Testis (tissue), 5 donors: ENCODE measurements at places on chromosomes 16 and 17.

- DNase-seq = no peak
These were observed 48.5 kb downstream of the IRF8 start for GRCh38 chr16:85947230-85948137.

- DNase-seq = peak; percentile 61
These were observed 5.5 kb upstream of the MXRA7 start for GRCh38 chr17:76716146-76716838.

DNA sequence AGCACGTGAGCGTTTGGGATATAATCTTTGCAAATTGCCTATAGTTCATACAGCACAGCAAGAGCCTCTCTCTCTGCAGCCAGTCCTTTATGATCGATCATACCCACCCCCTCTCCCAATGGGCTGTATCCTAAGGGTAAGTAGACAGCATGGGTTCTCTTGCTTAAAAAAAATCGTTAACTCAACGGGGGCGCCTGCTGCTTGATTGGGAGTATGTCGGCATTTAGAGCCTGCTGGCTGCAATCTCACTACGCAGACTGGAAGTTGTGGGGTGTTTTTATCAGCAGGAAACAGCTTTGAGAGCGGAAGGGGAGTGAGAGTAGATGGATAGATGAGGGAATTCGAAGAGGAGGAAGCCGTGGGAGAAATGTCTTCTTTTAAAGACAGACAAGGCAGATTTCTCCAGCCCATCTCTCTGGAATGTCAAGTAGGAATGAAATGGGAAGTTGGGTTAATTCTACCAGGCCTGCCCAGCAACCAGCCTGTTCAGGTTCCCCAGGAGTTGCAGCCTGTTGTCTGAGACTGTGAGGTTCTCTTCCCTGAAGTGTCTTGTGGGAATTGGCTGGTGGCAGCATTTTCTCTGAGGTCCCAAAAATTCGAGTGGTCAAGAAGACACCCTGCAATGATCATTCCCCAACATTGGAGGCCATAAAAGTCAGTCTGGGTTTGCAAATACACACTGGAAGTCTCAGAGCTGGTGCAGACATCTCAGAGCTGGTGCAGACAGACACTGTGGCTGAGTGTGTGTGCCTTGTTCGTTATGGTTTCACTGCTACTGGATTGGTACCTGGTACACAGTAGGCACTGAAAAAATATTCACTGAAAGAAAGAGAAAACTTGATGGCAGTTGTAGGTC lies 65.6 kb downstream of the PRKCB start:
- no peak for DNase-seq

GRCh38 chr16:84740596-84741116 lies 40.9 kb downstream of the USP10 start:
- DNase-seq = no peak

DNA sequence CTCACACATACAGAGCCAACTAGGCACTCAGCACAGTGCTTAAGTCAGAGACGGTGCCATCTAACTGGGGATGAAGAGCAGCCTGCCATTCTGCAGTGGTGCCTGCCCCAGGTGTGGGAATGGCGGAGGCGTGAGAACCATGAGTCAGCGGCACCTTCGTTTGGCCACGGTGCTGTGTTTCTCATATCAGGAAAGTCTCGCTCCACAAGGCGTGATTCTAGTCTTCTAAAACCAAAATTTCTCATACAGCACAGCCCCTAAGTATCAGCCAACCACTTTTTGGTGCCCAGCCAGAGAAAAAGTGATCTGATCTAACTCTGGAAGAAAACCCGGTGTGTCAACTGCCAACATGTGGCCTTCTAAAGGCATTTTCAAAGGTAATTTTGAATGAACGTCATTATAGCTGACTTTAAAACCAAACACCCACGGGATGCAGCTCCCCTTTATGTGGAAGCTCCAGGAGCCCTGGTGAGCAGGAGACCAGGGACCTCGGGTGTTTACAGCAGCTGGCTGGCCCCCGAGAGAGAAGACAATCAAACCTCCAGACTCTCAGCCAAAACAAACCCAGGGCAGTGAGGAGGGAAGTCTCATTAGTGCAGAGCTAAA lies 54.6 kb downstream of the ABCC12 start:
- no peak for DNase-seq

GRCh38 chr17:148757-149156 lies 11.4 kb downstream of the SCGB1C2 start:
- DNase-seq = no peak

DNA sequence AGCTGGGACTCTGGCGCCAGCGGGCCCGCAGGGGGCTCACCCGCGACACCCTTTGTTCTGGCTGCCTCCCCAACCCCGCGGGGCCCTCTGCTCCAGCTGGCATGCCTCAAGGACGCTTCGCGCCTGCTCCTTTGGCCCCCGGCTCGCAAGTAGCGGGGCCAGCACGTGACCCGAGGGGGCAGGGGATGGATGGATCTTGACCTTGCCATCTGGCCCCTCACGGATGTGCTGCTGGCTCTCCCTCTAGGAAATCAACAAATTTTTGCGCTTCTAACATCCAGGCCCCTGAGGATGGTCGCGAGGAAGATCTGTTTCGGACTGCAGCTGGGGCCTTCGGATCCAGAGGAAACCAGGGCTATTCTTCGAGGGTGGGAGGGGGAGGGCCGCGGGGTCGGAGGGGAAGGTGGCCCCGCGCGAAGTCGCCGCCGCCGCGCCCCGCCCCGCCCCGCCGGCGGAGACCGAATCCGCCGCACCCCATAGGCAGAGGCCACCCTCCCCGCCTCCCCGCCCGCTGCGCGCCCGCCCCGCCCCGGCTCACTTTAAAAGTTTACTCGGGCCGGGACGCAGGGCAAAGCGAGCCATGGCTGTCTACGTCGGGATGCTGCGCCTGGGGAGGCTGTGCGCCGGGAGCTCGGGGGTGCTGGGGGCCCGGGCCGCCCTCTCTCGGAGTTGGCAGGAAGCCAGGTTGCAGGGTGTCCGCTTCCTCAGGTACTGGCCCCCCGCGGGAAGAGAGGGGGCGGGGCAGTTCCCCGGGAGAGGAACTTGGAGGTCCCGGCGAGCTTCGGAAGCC lies at the start of gene ACSF2:
Gene ACSF2, plus strand, starts transcription at position 537 of the 790 bp plus-strand sequence. Its CDS starts 44 bp downstream, at position 581.
- DNase-seq = peak; percentile 79

- DNase-seq = peak; percentile 82
These were observed 21.9 kb downstream of the C1QTNF1 start for GRCh38 chr17:79045842-79046196.

GRCh38 chr17:50213026-50214022 lies 11.9 kb upstream of the COL1A1 start:
- DNase-seq = no peak
